ENCODE measurements at places on chromosomes 7 and 10. TPM values are rescaled to one million over a fixed set of nuclear protein-coding genes. Genes with fewer than 3 reads are reported as not detected.

ITIH5 gene
- 2.3 TPM for total RNA-seq

SPDYE8 gene
- not detected for total RNA-seq

HHEX gene
- 1.1 TPM for total RNA-seq

SPDYE5 gene
- total RNA-seq, result not detected

ADRB1 gene
- total RNA-seq, result 0.04 TPM

OR6B1 gene
- total RNA-seq, result not detected

AKR1C8 gene
- total RNA-seq, result not detected

CLCN1 gene
- 0.68 TPM for total RNA-seq

PROSER2 gene
- 10.1 TPM for total RNA-seq

FBXL13 gene
- 0.36 TPM for total RNA-seq

ITPRID1 gene
- 0.28 TPM for total RNA-seq

AMPH gene
- 0.16 TPM for total RNA-seq

DNAJC12 gene
- 0.16 TPM for total RNA-seq

IL15RA gene
- total RNA-seq, result 5.2 TPM

PRF1 gene
- total RNA-seq, result 0.28 TPM

CYP26C1 gene
- not detected for total RNA-seq

FAM241B gene
- total RNA-seq, result 2.9 TPM

MNX1 gene
- 0.12 TPM for total RNA-seq

NUPR2 gene
- 0.32 TPM for total RNA-seq

AZGP1 gene
- 10.8 TPM for total RNA-seq

IFIT1B gene
- total RNA-seq, result not detected

JAKMIP3 gene
- total RNA-seq, result 0.04 TPM

RBP4 gene
- total RNA-seq, result 0.60 TPM

OR6V1 gene
- not detected for total RNA-seq

SPRN gene
- total RNA-seq, result 0.12 TPM

ANXA8L1 gene
- total RNA-seq, result 193 TPM

Data from esophagus mucosa (tissue), 1 donor.